ENCODE measurements at places on chromosomes 16 and 17. TPM values are rescaled to one million over a fixed set of nuclear protein-coding genes. Genes with fewer than 3 reads are reported as not detected.

Gene VAC14
- 63.5 TPM for total RNA-seq

Gene RRAD
- 1.1 TPM for total RNA-seq

Gene ELP5
- 43.3 TPM for total RNA-seq

Gene FBXL16
- total RNA-seq, result 5.9 TPM

Gene TP53TG3
- total RNA-seq, result not detected

Gene TBX21
- total RNA-seq, result not detected

Gene PIEZO1
- total RNA-seq, result 284 TPM

Gene INTS2
- 20.1 TPM for total RNA-seq

Gene MPV17L
- 3.7 TPM for total RNA-seq

Gene ATP2C2
- 47.0 TPM for total RNA-seq

Gene TBC1D28
- not detected for total RNA-seq

Gene PDIA2
- 0.28 TPM for total RNA-seq

Gene CNGB1
- not detected for total RNA-seq

Gene SPATA22
- not detected for total RNA-seq

Gene TBX6
- total RNA-seq, result 1.6 TPM

Gene CDH1
- total RNA-seq, result 783 TPM

Gene CD300LB
- not detected for total RNA-seq

Gene BTBD17
- total RNA-seq, result not detected

Gene SLC13A2
- 0.42 TPM for total RNA-seq

Gene MYL4
- total RNA-seq, result 0.39 TPM

Gene PRR14
- 28.2 TPM for total RNA-seq

Gene SYNGR3
- 3.3 TPM for total RNA-seq

Gene LCAT
- total RNA-seq, result 33.3 TPM

Gene ZG16
- 1.9 TPM for total RNA-seq

Gene CES3
- 0.95 TPM for total RNA-seq

Gene C17orf113
- 4.7 TPM for total RNA-seq

Gene CEP112
- total RNA-seq, result 4.7 TPM

Gene CYBC1
- 99.9 TPM for total RNA-seq

Gene CYBA
- 351 TPM for total RNA-seq

Gene C1QTNF8
- not detected for total RNA-seq

Gene P2RX1
- 0.23 TPM for total RNA-seq

Gene GJD3
- not detected for total RNA-seq

Gene CWC25
- total RNA-seq, result 19.1 TPM

Gene EPN3
- total RNA-seq, result 53.2 TPM

Gene EME1
- total RNA-seq, result 48.5 TPM

Gene OR1A1
- not detected for total RNA-seq

Gene HOXB1
- total RNA-seq, result not detected

Gene CES1
- total RNA-seq, result 97.4 TPM

Gene TMEM98
- 189 TPM for total RNA-seq

Gene TNFRSF12A
- 62.5 TPM for total RNA-seq

Gene ABI3
- not detected for total RNA-seq

Gene SBK1
- 5.5 TPM for total RNA-seq

Gene TGFB1I1
- 9.3 TPM for total RNA-seq
